ENCODE measurements at places on chromosomes 7 and 10.
A peak's percentile ranks its signal among the peaks of the same experiment; 100 is the strongest.

DNA sequence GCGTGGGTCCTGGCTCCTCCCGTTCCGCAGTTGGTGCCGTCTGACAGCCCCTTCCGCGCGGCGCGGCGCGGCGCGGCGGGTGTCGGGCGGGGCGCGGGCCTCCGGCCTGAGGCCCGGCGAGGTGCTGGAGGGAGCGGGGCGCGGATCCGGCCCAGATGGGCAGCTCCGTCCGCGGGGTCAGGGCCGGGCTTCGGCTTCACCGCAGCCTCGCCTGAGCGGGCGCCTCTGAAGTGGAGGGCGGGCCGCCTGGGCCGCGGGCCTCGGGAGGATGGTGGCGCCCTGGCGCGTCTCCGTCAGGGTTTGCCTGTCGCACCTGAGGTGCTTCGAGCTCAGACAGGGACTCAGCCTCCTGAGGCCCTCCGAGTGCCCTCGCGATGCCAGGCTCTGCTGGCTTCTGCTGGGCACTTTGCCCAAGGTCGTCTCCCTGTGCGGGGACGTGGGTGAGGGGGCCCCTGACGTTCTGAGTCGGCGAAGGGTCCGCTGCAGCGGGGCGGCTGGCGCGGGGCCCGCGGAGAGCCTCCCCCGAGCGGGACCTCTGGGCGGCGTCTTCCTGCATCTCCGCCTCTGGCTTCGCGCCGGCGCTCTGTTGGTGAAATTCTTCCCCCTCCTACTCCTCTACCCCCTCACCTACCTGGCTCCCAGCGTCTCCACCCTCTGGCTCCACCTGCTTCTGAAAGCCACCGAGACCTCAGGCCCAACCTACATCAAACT, 473 bp downstream of the ADCK2 start:
- H3K4me3 ChIP-seq = peak overlapping the region; percentile 85
- no peaks in the 10 kb centered on the region for H3K27me3 ChIP-seq
- peaks cover 32% of the 10 kb centered on the region for H3K4me1 ChIP-seq
- peaks cover 30% of the 10 kb centered on the region for H3K36me3 ChIP-seq
- peak overlapping the region; percentile 87 for H3K27ac ChIP-seq
- peak; percentile 82 for DNase-seq

- DNase-seq = no peak
- H3K4me3 ChIP-seq = no peak overlapping the region
- H3K27ac ChIP-seq = peak overlapping the region; percentile 13
- H3K36me3 ChIP-seq = no peaks in the 10 kb centered on the region
- peaks cover 22% of the 10 kb centered on the region for H3K4me1 ChIP-seq
Measured at GRCh38 chr10:4018054-4018511, 233.1 kb upstream of the KLF6 start.

DNA sequence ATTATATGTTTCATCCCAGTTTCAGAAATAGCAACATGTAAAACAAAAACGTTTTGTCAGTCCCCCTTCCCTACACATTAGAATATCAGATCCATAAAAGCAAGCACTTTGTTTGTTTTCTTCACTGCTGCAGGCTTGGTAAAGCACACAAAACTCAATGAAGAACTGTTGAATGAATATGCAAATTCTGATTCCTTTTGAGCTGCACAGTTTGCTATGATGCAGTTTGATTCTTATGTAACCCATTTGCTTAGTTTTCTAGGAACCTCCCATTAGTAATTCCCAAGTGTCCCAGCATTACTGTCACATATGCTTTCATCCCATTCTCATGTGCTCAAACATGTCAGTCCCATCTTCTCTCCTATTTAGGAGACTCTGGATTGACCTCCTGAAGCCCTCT, 26.1 kb upstream of the CHCHD3 start:
- no peak for DNase-seq
- no peak overlapping the region for H3K4me3 ChIP-seq
- H3K4me1 ChIP-seq = peaks cover 3% of the 10 kb centered on the region
- no peak overlapping the region for H3K27ac ChIP-seq

- no peak overlapping the region for H3K27ac ChIP-seq
- H3K36me3 ChIP-seq = no peaks in the 10 kb centered on the region
- no peak for DNase-seq
- no peaks in the 10 kb centered on the region for H3K27me3 ChIP-seq
Measured at GRCh38 chr7:11935905-11936304, 103.9 kb upstream of the THSD7A start.

DNA sequence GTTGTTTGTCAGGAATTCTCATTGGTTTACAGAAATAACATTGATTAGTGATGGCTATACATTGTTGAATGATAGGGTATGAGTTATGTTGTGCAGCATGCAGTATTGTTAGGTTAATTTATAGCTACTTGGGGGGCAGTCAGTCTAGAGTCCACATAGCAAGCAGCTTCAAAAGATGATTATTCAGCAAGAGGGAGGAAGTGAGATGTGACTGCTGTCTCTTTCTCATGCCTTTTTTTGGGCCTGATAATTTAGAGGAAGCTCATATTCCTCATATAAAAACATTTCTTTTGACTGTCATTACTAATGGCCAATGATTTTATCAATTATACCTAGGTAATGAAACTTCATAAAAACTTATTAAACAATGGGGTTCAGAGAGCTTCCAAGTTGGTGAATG, 3.4 kb upstream of the TBRG4 start:
- no peaks in the 10 kb centered on the region for H3K27me3 ChIP-seq
- H3K27ac ChIP-seq = no peak overlapping the region
- no peak overlapping the region for H3K4me3 ChIP-seq
- DNase-seq = no peak
- H3K36me3 ChIP-seq = peaks cover 21% of the 10 kb centered on the region

Measured in activated T-cell treated with anti-CD3 and anti-CD28 coated beads, Interleukin-2, amount 50 U/mL, for 24 hours (primary cell).